Stimulated activated CD4-positive, alpha-beta T cell treated with anti-CD3 and anti-CD28 coated beads, Interleukin-15, amount 100 ng/mL, for 48 hours (primary cell): ENCODE measurements at places on chromosomes 11 and 22.

GRCh38 chr11:16299884-16300782, 56.2 kb downstream of the SOX6 start:
- no peak for DNase-seq

DNA sequence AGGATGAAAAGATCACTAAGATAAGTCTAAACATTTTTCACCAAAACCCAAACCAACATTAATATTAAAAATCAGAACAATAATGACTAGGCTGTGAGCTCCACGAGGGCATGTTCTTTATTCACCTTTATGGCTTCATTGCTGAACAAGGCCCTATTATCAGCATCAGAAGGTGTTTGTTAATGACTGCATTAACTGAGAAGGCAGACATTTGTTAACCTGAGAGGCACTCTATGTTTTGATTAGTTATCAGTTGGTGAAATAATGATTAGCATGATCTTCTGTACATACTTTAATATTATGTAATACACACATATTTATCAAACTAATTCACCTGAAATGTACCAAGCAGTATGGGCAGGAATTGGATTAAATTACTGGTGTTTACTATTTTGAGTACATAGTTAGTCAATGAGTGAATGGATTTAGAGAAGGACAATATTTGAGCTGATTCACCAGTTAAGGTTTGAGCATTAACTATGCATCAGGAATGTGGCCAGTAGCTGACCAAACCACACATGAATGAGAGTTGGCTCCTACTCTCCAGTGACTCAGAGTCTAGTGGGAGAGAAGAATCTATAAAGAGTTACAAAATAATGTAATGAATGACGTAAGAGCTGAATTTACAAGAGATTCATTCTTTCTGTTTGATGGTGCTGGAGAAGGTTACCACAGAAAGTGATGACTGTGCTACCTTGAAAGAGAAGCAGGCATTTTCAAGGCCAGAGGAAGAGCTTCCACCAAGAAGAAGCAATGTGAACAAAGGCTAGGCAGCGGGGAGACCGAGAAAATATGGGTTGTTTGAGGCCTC, 6.7 kb downstream of the IL18 start:
- DNase-seq: no peak

DNA sequence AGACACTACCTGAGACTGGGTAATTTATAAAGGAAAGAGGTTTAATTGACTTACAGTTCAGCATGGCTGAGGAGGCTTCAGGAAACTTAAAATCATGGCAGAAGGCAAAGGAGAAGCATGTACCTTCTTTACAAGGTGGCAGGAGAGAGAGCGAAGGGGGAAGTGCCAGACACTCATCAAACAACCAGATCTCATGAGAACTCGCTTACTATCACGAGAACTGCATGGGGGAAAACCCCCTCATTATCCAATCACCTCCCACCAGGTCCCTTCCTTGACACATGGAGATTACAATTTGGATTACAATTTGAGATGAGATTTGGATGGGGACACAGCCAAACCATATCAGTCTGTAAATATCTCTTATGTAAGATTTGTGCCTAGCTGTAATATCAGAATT, 50.9 kb upstream of the ATXN10 start:
- no peak for DNase-seq

DNA sequence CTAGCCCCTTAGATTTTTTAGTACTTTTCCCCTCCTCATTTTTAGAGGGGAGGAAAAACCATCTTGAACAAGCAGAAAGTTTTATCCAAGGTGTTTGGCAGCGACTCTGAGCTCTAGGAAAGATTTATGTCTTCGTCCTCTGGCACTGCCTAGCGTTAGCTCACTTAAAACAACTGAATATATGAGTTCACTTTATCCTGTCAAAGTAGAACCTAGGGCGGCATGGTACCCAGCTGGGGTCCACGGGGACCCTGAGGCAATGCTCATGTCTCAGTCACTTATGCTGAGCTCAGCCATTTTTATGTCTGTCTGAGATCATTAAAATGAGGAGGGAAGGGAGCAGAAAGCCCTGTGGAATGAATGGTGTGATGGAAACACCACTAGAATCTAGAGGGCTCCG, 14.2 kb upstream of the VSIG10L2 start:
- no peak for DNase-seq

DNA sequence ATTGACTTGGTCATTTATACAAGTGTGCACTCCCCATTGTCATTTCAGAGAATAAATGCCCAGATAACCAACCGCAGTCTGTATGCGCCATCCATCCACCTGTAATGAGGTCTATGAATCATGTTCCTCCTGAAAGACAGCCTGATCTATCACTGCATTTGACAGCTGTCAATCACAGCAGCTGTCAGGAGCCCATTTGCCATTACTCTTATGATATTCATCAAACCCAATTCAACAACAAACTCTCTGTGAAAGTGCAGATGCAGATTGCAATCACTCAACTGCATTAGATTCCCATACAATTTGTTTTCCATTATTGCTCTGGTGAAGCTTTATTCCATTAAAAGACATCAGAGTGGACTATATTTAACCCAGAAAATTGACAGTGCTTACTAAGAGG, 586.9 kb upstream of the KIRREL3 start:
- no peak for DNase-seq
